ENCODE measurements at places on chromosomes 5 and 9.
A peak's percentile ranks its signal among the peaks of the same experiment; 100 is the strongest.

- no peak for DNase-seq
Observed at GRCh38 chr5:179916523-179916922, 8.8 kb upstream of the TBC1D9B start.

GRCh38 chr5:121805911-121806310, 45.8 kb upstream of the FTMT start:
- DNase-seq = peak; percentile 30

DNA sequence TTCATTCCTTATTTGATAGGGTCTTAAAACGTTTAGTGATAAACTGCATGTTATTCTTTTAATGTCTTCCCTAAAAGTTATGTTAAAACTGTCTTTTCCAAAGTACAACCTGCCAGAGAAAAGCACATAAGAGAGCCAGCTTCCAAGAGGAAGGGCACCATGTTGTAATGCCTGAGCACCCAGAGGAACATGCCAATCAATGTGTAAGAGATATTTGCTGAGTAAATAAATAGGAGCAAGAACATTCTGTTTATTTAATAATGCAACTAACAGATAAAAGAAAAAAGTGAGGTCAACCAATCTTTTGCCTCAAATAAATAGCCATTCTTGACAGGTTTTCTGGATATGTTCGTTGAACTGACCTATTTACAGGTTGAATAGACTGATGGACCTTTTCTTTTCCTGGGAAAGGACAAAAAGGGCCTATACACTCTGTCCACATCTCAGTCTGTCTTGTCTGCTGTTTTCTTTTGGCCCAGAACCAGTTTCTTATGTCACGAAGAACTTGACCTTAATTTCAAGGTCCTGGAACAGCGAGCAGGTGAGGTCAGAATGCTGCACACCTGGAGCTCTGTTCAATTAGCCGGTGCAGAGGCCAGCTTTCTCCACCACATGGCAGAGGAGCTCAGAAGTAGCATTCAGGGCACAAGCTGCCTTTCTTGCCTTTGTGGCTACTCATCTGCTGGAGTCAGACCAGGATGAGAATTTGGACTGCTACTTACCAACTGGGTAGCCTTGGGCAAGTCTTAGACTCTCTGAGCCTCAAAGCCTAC, 77.7 kb downstream of the PLCXD3 start:
- no peak for DNase-seq

DNA sequence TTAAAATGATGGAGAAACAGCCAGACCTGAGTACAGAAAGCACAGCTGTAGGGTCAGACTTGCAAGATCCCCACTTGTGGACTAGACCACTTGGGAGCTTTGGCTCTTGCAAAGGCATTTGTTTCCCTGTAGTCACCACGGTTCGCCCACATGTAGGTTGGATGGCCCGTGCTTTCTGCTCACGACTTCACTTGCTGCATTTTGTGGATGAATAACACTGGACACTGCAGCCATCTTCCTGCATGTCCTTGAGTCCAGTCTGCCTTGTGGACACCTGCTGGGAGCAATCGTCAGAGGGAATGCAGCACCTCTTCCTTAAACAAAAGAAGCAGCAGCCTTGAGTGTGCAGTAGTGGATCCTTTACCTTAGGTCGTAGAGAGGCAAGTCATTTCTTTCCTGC, 372.9 kb upstream of the IRX2 start:
- DNase-seq = no peak

DNA sequence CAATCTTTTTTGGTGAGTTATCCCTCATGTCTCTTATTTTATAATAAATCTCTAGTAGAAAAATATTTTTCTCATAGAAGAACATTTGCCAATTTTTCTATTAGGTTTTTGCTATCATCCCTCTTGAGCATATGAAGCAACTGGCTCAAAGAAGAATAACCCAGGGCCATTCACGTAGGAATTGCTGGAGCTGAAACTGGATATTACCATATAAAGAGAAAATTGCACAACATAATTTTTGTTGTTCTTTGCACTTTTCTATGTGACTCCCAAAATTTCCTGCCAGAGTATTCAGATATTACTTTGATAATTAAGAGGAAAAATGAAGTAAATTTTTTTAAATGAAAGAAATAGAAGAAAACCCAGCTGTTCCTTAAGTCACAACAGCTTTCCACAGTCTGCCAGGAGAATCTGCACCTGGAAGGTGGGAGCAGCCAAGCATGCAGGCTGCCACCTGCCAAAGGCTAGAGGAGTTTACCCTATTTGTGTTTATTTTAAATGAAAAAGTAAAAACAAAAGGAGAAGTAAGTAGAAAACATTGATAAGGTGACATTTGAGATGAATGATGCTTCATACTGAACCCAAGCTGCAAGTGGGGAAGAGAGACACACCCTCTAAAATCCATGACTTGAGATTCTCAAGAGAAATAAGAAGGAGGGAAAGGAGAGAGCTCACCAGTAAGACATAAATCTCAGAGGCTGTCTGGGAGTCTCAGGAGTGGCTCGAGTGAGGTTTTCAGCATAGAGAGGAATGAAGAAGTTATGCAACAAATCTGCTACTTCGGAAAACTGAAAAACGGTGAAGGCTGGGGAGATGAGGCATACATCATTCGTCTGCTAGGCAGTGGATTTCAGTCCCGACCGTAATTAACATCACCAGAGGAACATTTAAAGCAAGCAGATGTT, 31.5 kb upstream of the FREM1 start:
- DNase-seq = peak; percentile 57
